ENCODE measurements at places on chromosomes 13 and 19.

GRCh38 chr19:56117889-56118288, 3.2 kb downstream of the ZNF787 start:
- DNase-seq, result no peak

- DNase-seq, result no peak
Observed at GRCh38 chr19:52653161-52653560, 15.0 kb upstream of the ZNF83 start.

DNA sequence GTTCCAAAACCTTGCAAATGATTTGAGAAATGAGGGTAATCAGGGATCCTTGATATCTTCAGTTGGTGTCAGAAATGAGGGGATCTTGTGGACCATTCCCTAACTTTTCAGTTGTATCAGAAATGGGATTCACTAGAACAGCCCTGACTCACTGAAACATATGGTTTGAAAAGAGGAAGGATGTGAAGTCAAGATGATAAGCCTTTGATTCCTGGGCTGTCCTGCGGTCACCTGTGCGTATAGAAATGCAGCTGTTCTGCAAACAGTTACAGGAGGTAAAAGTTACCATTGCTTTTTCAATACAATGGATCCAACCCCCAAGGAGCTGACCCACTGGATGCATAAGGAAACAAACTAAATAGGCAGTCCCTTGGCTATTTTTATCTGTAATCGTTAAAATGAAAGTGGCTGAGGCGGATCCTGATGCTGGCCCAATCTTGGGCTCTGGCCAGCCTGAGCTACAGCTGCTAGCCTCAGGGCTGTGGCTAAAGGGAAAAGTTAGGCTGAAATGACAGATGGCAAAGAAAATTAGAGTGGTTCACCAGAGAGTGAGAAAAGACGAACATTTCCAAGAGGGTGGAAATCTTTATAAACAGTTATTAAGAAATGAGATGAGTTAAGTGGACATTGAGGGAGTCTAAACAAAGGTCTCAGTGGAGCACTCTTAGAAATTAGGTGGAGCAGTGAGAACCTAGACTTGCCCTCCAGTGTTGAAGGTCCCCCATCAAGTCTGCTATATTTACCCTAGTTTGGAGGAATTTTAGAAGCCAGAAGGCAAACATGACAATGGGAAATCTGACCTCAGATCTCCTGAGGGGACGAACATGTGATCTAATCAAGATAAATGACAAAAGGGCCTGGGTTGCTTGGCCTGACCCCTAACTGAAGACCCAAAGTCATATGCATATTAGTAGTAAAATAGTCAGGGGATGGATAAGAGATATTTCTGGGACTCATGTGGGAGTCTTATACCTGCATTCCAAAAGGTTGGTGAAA, 7.6 kb downstream of the SIGLECL1 start:
- DNase-seq, result no peak

DNA sequence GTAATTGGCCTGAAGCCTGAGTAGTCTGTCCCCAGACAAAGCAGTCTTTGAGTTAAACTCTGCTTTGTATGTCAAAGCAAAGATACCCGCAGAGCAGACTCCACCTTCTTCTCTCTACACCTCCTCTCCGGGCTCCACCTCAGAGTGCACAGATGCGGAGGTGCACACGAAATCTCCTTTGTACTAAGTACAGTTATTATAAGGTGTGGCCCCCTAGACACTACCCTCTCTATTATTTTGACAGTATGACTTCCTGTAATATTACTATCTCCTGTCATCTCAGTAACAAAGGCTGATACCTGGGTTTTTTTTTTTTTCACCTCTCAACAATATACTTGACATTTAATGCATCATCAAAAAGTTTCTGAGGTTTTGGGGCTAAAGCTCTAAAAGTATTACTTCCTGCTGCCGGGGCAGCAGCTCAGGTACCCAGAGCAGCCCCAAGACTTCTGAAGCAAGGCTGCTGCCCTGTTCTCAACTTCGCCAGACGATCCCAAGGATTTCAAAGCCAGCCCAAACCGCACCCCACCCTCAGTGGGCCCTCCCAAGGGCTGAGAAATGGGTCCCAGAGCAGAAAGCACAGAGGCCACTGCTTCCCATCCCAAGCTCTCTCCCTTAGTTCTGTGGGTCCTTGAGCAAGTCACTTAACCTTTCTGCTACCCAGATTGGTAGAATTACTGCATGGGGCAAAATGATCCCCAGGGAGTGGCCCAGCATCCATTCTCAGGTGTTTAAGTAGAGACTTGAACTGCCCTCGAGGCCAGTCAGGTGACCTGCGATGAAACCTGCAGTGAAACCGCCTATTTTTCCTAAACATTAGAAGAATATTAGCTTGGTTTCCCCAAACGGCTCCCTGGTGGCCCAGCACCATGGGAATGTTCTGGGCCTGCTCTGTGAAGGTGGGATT, 180.6 kb downstream of the FOXO1 start:
- DNase-seq, result no peak

DNA sequence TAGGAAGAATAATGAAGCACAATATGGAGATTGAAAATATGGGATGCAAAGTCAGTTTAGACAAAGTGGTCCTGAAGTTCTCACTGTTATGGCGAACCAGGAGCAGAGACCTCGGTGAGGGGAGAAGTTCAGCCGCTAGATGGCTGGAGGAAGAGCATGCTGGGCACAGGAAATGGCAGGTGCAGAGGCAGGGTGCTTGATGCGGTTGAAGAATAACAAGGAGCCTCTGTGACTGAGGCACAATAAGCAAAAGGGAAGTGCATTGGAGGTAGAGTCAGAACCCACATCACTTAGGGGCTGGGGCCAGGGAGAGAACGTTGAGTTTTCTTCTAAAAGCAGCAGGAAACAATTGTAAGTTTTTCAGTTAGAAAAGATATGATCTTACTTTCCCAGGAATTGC, 1725.2 kb downstream of the EFNB2 start:
- no peak for DNase-seq

DNA sequence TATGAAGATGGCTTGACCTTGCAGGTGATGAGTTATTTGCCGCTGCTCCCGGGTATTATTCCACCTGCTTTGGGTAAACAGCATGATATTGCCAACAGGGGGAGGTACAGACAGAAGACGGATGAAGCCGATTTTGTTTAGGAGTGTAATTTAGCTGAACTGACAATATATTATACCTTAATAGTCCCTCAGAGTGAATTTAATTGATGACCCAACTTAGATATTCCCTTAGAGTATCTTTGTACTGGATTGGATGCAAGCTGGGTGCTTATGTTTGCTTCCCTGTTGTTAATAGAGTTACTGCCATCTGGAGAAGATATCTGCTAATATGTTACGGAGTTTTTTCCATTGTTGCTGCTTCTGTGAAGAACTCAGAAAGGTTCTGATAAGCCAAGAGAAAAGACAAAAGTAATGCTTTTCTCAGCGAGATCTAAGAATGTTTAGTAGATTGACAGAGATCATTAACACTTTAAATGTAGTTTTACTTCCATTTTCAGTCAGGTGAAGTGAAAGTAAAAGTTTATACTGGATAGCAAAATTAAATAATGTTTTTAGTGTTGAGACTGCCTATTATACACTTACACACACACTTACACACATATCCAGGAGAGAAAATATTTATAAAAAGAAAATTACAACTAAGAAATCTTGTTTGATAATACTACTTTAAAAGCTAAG, 2220.8 kb upstream of the PCDH20 start:
- DNase-seq, result no peak

GRCh38 chr13:29733147-29733611, 117.2 kb downstream of the UBL3 start:
- DNase-seq, result no peak

- DNase-seq, result no peak
Observed at GRCh38 chr19:33401683-33402420, 28.3 kb downstream of the CEBPG start.

DNA sequence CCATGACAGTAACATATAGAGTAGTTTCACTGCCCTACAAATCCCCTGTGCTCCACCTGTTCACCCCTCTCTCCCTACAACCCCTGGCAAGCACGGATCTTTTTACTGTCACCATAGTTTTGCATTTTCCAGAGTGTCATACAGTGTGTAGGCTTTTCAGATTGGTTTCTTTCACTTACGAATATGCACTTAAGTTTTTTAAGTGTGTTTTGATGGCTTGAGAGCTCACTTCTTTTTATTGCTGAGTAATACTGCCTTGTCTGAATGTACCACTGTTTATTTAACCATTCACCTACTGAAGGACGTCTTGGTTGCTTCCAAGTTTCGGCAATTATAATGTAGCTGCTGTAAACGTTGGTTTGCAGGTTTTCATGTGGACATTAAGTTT, 175.1 kb downstream of the ITGBL1 start:
- no peak for DNase-seq

DNA sequence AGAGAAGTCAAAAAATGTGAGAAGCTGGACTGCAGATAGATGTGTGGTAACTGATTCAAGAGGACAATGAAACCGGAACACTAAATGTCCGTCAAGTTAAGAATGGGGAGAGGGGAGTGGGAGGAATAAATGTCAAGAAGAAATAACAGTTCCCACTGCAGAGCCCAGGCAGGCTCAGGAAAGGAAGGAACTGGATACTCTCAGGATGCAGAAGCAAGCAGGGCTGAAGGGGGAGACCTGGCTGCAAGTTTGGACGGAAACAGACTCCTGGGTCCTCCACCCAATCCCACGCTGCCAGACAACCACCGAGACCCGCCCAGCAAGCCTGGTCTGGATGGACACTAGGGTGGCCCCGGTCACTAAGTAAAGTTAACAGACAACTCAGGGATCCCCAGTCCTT, 18.1 kb downstream of the TUBGCP3 start:
- no peak for DNase-seq

DNA sequence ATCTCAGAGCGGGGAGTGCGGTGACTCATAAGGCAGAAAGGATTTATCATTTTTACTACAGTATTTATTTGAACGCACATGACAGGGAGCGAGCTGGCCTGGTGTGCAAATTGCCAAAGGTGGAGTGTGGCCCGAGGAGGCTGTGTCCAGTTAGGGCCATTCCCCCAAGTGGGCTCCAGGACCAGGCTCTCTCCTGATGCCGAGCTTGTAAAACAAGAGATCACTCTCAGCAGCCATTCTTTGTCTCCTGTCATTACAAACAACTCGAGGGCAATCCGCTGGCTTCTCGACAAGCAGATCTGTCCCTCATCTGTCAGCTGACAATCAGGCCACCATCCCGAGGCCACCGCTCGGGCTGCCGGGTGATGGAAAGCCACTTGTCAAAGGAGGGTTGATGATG, 418.9 kb downstream of the ZNF536 start:
- no peak for DNase-seq

DNA sequence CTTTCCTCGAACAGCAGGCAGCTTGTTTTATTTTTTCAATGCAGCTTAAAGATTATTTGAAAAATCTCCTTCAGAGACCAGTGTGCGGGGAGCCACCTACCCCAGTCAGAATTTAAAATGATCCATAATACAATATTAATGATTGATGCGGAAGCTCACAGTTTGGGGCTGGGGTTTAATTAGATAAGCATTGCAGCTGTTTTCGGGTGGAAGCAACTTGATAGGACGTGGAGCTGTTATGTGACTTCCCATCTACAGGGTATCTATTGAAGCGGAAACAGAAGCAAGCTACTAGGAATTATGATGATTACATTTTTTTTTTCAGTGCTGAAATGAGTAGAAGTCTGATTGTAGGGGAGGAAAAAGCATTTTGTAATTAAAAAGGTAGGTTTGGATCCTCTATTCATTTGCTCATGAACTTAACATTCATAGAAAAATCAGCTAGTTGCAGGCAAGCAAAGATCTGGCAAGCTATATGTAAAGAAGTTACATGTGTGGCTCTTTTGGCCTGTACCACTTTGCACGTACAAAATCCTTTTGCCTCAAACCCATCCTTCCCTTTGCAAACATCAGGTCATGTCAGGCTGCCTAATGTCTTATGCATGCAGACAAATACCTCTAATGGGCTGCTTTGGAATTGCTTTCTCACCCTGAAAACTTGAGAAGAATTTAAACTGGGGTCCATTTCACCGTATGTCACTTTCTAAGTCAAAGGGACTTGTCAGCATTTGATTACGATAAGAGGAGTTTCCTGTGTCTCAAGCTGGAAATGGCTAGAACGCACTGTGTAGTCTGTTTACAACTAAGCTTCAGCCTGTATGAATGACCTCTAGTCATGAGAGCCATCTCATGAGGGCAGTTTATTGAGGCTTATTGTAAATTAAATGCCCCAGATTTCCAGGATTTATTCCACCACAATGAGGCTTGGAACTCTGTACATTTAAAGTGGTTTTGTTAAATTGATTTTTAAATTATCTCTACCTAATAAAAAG, 267.1 kb upstream of the TMTC4 start:
- no peak for DNase-seq

DNA sequence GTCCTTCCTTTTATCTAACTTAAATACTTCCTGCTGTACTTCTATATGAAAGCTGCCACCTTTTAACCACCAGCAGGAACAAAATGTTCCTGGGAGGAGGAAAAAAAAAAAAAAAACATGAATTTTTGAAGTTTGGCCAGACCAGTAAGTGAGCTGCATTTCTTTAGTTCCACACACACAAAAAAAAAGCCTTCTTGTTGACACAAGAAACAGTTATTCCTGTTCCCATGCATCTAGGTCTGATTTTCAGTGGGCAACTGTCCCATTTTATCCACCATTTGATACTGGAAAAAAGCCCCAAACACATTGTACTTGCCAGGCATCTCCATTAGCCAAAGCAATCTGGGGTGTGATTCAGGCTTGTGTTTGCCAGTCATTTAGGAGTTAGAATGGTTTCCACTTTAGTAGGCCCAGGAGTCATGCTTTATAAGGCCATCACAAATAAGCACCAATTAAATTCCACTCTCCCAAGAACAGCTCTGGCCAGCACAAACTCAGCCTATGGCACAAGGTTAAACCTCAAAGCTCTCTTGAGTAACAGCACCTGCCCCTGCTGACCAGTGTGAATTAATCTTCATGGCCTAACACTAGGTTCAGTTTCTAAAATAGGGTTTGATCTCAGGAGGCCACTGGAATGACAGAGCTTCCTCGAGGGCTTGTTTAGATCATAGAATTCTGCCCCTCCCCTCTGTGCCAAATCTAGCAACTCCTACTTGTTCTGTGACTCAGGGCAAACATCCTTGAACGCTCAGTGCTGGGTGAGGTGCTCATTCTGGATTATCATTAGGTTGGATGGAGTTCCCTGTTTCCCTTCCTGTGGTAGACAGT, 67.1 kb downstream of the NUFIP1 start:
- DNase-seq, result no peak

GRCh38 chr13:93298713-93299112, 72.1 kb downstream of the GPC6 start:
- DNase-seq, result no peak

GRCh38 chr13:48072304-48072703, 22.6 kb downstream of the MED4 start:
- DNase-seq, result no peak
